ENCODE measurements at places on chromosomes 3 and 15.

DNA sequence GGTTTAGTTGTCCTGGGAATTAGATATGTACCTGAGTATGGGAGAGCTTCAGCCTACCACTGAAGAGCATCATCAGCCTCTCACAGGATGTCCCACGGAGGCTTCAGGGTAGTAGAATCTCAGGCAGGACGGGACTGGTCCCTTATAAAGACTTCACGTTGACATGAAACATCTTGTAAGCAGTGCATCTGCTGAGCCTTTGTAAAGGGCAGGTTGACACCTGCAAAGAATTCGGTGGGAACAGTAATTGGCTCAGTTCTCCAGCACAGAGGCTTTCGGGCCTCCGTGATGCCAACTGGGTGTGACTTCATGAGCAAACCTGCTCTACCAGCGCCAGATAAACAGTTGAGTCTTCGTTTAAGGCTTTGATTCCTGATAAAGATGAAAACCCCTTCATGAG is 26.9 kb upstream of the AVEN start:
- no peak for DNase-seq

DNA sequence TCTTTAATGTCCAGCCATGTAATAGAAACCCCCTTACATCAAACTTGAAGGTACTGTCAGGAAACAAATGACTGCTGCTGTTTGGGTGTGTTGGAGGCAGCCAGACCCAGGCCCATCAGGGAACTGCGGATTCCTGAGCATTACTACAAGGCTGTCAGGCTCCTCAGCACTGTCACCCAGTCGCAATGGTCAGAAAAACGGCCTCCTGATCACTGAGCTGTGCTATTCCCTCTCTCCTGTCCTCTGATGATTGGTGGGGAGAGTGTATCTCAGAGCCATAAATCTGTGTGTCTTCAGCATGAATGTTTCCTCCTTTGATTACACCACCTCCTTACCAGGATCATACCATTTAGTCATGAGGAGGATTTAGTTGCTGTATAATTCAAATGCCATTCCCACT is 135.2 kb upstream of the GADL1 start:
- DNase-seq: no peak

DNA sequence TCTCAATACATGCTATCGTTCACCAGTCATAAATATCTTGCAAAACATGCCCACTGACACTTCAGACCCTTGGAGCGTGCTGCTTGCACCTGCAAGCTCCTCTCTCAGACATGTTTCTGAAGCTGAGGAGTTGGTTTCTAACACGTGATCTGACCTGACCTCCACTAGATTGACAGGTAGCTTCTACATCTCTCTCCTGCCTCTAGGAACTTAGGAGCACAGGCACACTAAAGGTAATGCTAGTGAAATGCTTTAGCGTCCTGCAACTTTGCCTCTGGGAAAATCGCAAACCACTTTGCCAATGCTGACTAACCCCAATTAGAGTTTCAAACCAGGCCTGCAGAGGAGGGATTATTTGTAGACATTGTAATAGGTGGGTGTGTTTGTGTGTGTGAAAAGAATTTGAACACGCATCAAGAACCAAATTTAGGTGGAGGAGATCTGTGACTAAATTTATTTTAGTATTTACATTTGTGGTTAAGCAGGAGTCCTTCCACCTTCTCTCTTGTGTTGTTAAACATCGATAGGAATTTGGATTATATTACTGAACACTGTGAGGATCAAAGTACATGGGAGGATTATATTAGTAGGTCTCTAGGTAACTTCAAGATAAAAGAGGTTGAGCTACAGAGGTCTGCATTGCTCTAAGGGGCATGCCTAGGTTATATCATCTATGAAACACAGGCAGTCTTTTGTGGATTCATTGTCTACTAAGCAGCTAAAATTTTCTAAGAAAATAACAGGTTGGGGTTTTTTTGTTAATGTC is 86.7 kb upstream of the ZBED2 start:
- DNase-seq: no peak

DNA sequence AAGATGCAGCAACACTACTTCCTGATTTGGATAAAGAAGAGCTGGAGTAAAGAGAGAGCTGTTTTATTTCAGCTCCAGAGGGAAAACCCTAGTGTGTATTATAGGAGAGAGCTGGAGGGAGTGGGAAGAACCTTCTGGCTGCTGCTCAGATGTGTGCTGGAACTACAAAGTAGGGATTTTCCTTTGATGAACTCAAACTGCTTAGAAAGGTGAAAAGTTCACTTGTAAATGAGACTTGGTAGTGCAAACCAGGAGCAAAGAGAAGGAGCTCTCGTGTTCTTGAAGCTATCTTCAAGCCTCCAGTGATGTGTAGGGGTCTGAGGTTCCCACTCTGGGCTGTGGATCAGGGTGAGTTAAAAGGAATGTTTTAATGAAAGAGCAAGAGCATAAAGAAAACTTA is 110.4 kb downstream of the EDEM1 start:
- no peak for DNase-seq

- DNase-seq: no peak
These were observed 75.0 kb downstream of the TTBK2 start for GRCh38 chr15:42845581-42845980.

GRCh38 chr3:122535964-122536631 is 21.4 kb upstream of the KPNA1 start:
- no peak for DNase-seq

GRCh38 chr3:852033-852432 is 240.8 kb upstream of the CNTN6 start:
- no peak for DNase-seq
